ENCODE measurements at places on chromosomes 5 and 9. TPM values are rescaled to one million over a fixed set of nuclear protein-coding genes. Genes with fewer than 3 reads are reported as not detected.

DNA sequence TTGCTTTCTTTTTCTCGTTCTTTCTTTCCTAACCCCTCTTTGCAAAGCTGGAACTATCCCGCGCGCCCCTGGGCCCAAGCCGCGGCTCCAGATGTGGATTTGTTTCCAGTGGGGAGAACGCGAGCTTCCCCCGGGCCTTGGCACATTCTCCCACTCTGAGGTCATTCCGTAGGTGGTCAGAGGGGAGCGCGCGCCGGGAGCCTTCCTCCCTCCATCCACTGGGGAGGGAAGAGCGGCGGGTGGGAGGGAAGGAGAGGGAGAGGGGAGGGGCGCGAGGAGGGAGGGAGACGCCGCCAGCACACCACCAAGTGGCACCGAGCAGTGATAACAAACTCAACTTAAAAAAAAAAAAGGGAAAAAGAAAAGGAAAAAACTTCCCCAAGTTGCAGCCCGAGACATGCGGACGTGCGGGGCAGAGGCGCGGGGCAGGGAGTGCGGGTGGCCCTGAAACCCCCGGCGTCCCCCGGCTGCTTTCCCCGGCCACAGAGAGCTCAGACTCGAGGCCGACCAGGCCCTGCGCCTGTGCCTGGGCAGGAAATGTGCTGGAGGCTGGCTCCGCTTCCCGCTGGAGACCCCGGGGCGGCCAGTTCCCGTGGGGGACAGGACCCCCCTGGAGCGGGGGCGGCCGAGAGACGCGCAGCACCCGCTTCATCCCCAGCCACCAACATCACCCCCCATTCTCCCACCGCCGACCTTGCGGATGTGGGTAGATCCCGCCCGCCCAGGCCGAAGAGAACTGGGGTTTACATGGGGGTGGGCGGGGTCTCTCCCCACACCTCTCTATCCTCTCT is 3.1 kb downstream of the IER5L start:
- H3K4me1 ChIP-seq: peaks cover 7% of the 10 kb centered on the region
- peak; percentile 85 for DNase-seq
- no peaks in the 10 kb centered on the region for H3K27me3 ChIP-seq
- no peaks in the 10 kb centered on the region for H3K36me3 ChIP-seq

DNA sequence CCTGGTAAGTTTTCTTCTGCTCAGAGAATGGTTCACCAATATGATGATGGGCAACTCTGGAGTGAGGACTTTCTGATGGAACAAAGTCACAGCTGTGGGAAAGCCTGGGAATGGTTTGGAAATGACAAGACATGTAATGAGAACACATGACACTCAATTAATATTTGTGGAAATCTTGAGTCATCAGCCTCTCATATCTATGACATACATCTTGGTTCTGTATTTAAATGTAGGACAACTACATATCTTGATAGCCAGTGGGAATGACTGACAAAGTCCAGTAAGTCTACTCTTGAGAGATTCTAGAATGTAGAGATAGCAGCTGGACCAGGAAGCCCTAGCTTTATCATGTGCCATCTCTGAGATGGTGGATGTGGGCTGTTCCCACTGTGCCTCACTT is 85.5 kb downstream of the PALM2AKAP2 start:
- no peak for DNase-seq
- no peaks in the 10 kb centered on the region for H3K4me1 ChIP-seq
- no peak overlapping the region for H3K27ac ChIP-seq
- H3K27me3 ChIP-seq: no peaks in the 10 kb centered on the region
- no peaks in the 10 kb centered on the region for H3K36me3 ChIP-seq
- no peak overlapping the region for H3K4me3 ChIP-seq

DNA sequence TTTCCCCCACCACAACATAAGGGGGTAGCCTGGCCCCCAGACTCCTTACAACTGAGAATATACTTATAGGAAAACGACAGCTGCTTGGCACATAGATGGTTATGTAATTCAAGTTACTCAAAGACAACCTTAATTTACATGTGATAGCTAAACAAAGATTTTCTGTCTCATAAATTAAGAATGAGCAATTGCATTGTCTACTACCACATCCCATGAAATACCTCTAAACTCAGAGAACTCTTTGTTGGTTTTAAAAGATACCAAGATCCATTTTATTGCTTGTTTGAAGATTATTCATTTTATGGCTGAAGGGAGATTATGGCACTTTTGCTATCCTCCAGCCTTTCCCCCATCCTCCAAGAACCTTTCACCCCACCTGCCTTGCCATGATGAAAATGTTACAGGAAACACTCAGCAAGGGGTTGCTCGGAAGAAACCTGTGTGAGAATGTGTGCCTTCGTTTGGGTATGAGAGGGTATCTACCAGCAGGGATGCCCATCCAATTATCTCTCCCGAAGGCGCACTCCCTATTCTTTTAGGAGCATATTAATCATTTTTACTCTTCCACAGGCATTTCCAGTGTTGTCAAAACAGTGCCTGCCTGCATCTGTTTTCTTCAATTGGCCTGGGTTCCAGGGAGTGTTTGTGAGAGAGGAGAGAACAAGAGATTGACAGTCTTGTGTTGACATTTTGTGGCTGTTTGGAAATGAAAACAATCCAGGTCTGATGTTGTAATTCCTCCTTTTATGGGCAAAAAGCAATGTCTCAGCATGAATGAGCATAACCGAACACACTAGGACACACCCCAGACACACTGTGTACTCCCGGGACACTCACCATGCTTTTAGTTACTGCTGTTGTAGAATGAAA is 208.0 kb upstream of the ANKRD55 start:
- H3K27ac ChIP-seq: no peak overlapping the region
- H3K4me1 ChIP-seq: no peaks in the 10 kb centered on the region
- DNase-seq: no peak
- H3K4me3 ChIP-seq: no peak overlapping the region
- H3K36me3 ChIP-seq: no peaks in the 10 kb centered on the region
- H3K27me3 ChIP-seq: no peaks in the 10 kb centered on the region

DNA sequence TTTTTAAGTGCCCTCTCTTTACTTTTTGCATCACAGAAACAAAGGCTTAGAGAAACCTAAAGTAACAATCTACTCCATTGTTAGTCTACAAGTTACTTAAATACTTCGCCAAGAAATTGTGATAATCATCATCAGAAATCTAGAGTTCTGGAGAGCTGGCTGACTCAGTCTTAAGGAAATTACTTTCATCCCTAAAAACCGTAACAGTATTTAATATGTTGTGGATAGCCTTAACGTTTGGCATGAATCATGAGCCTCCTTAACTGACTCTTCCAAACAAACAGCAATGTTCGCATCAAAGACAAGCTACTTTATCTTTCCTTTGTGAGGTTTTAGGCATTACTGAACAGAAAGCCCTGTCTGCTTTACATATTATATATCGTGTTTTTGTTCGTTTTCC is 128.7 kb downstream of the NIPBL start:
- DNase-seq: no peak
- no peak overlapping the region for H3K27ac ChIP-seq
- H3K27me3 ChIP-seq: no peaks in the 10 kb centered on the region
- H3K4me1 ChIP-seq: no peaks in the 10 kb centered on the region

- no peak overlapping the region for H3K4me3 ChIP-seq
- DNase-seq: no peak
- no peak overlapping the region for H3K27ac ChIP-seq
- no peaks in the 10 kb centered on the region for H3K4me1 ChIP-seq
- H3K27me3 ChIP-seq: no peaks in the 10 kb centered on the region
Observed at GRCh38 chr9:90893706-90894105, 92.1 kb downstream of the SYK start.

DNA sequence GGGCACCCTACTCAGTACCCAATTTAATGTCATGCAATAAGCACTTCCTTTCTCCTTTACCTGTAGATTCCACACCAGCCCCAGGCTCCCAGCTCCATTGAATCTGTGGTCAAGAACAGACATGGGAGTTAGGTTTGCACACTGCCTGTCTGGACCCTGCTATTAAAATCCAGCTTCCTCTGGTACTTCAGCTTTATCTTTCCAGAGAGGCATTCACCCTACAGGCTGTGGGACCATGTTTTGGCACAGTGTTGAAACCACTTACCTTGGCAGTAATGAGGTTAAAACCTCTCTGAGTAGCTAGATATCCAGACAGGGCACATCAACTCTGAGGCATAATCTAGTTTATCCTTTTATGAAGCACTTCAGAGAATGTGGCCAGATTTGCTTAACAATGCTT is 191.5 kb upstream of the PCSK5 start:
- H3K36me3 ChIP-seq: no peaks in the 10 kb centered on the region
- no peaks in the 10 kb centered on the region for H3K27me3 ChIP-seq
- DNase-seq: no peak
- no peak overlapping the region for H3K4me3 ChIP-seq

DNA sequence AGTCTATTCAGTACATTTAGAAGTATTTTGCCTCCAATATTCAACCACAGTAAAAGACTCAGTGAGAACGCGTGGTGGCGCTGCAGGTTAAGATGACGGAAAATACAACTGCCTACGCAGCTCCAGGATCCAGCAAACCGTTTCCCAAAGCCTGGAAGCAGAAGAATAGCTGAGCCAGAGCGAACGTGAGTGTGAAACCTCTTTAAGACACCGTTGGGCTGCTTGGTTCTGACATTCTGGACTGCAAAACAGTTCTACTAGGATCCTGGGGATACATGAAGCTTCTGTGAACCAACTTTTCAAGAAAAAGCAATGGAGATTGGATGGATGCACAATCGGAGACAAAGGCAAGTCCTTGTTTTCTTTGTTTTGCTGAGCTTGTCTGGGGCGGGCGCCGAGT is at the start of gene PCDHB16:
Gene PCDHB16 (plus strand): TSS at position 140 of the 400 bp plus-strand sequence. CDS start 173 bp downstream, at position 313.
- no peak within 1 kb of the TSS for H3K4me3 ChIP-seq
- H3K4me1 ChIP-seq: no peaks in the 10 kb centered on the region
- no peaks in the 10 kb centered on the region for H3K36me3 ChIP-seq
- no peak for DNase-seq

GRCh38 chr5:393846-394275 is 49.1 kb upstream of the EXOC3 start:
- no peak overlapping the region for H3K27ac ChIP-seq
- no peaks in the 10 kb centered on the region for H3K4me1 ChIP-seq

DNA sequence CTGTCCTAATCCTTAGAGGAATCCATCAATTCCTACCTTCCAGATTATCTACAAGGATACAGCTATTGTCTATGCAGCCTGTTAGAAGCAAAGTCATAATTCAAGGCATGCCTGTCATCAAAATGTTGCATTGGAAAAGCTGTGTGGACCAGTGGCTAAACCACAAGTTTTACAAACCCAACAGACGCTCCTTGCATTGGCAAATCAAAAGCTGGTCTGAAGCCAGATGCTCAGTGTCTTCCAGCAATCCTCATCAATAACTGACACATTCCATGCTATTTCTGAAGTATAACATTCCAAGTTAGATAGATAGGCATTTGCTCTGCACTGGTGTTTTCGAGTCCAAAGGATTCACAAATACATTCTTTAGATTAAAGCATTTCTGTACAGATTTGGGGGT is 213.6 kb downstream of the EBF1 start:
- no peaks in the 10 kb centered on the region for H3K36me3 ChIP-seq
- no peak overlapping the region for H3K4me3 ChIP-seq
- DNase-seq: no peak
- no peak overlapping the region for H3K27ac ChIP-seq
- no peaks in the 10 kb centered on the region for H3K27me3 ChIP-seq
- H3K4me1 ChIP-seq: no peaks in the 10 kb centered on the region

GRCh38 chr9:114218264-114219120 is 63.2 kb downstream of the COL27A1 start:
- no peak overlapping the region for H3K27ac ChIP-seq
- H3K36me3 ChIP-seq: no peaks in the 10 kb centered on the region
- no peaks in the 10 kb centered on the region for H3K27me3 ChIP-seq

DNA sequence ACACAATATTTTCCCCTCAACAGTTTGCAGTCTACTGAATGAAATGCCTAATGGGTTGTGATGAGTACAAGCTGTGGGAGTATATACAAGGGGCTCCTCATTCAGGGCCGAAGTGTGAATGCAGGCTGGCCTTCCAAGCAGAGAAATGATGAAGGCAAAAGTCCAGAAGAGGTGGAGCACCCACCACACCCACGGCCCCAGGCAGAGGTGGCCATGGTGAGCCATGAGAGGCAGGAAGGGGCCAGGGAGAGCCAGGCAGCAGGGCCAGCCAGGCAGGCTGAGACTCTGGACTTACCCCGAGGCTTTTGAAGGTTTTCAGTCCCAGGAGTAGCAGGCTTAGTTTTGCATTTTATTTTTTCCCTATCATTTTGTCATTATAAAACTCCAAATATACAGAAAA is 218.1 kb downstream of the AUH start:
- no peak for DNase-seq
- H3K27ac ChIP-seq: no peak overlapping the region
- no peaks in the 10 kb centered on the region for H3K36me3 ChIP-seq
- no peaks in the 10 kb centered on the region for H3K4me1 ChIP-seq
- no peaks in the 10 kb centered on the region for H3K27me3 ChIP-seq

GRCh38 chr5:76641514-76642120 is 18.4 kb upstream of the F2RL2 start:
- peak; percentile 53 for DNase-seq
- H3K27ac ChIP-seq: no peak overlapping the region
- no peaks in the 10 kb centered on the region for H3K4me1 ChIP-seq

DNA sequence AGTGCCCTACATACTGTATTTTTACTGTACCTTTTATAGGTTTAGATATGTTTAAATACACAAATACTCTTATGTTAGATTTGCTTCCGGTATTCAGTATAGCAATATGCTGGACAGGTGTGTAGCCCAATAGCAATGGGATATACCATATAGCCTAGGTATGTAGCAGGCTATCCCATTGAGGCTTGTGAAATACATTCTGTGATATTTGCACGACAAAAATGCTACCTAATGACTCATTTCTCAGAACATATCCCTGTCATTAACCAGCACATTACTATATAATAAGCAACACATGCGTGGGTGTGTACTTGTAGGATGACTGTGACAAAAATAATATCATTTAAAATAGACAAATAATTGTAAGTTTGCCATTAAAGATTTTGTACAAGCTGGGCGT is 208.8 kb downstream of the MRPS30 start:
- DNase-seq: no peak
- H3K36me3 ChIP-seq: no peaks in the 10 kb centered on the region
- no peaks in the 10 kb centered on the region for H3K27me3 ChIP-seq
- H3K27ac ChIP-seq: no peak overlapping the region

- DNase-seq: no peak
- H3K4me1 ChIP-seq: peaks cover 35% of the 10 kb centered on the region
- H3K36me3 ChIP-seq: no peaks in the 10 kb centered on the region
- H3K27me3 ChIP-seq: no peaks in the 10 kb centered on the region
Observed at GRCh38 chr5:16916262-16916878, 19.7 kb downstream of the MYO10 start.

The ZFP2 gene
- 1.1 TPM for total RNA-seq

The ARHGEF37 gene
- 7.6 TPM for total RNA-seq

The IRGM gene
- not detected for total RNA-seq

The COL5A1 gene
- total RNA-seq: 2.9 TPM

The ZNF462 gene
- 8.7 TPM for total RNA-seq

The TPPP gene
- 2.2 TPM for total RNA-seq

The CA9 gene
- 11.9 TPM for total RNA-seq

The TAF7 gene
- total RNA-seq: 18.5 TPM

The ZBED3 gene
- total RNA-seq: 7.6 TPM

The CNTLN gene
- total RNA-seq: 2.4 TPM

The APBA1 gene
- total RNA-seq: 3.2 TPM

The CDKN2B-AS1 gene
- total RNA-seq: 0.24 TPM

The CMYA5 gene
- 0.09 TPM for total RNA-seq

The PCDHGB2 gene
- 1.9 TPM for total RNA-seq

The SLC45A2 gene
- total RNA-seq: 0.18 TPM

The FSTL4 gene
- total RNA-seq: 1.3 TPM
